D341Med (cell line): ENCODE measurements at places on chromosomes 12 and 14.

GRCh38 chr12:13307143-13307816 is 110.8 kb downstream of the EMP1 start:
- DNase-seq, result no peak

- no peak for DNase-seq
Measured at GRCh38 chr12:115749071-115749841, 528.2 kb downstream of the MED13L start.

- no peak for DNase-seq
Measured at GRCh38 chr12:107207931-107208525, 114.7 kb upstream of the CRY1 start.

GRCh38 chr12:117863002-117863709 is 105.6 kb downstream of the KSR2 start:
- no peak for DNase-seq

DNA sequence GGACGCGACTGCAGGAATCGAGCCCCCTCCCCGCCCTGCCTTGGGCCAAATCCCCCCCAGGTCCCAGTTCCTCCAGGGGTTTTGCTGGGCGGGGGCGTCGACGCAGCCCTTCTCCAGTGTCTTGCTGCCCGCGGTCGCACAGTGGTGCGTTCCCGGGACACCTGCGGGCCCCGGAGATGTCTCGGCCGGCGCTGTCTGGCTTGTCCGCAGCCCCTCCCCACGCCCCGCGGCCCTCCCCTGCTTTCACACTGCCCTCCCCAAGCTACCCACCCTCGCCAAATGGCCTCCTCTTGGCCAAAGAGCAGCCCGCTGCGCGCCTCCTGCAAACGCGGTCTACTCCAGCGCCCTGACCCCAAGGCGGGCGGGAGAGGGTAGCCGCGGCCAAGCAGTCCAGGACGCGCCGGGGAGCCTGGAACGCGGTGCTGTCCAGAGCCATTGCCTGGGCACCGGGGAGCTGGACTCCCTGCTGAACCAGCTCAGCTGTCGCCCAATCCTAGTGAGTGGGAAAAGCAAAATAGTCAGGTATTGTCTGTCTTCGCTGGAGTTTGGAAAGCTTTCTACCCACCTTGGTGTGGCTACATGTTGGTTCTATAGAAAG is 122.0 kb downstream of the AACS start:
- no peak for DNase-seq

GRCh38 chr12:95834572-95834971 is 24.2 kb upstream of the SNRPF start:
- no peak for DNase-seq

DNA sequence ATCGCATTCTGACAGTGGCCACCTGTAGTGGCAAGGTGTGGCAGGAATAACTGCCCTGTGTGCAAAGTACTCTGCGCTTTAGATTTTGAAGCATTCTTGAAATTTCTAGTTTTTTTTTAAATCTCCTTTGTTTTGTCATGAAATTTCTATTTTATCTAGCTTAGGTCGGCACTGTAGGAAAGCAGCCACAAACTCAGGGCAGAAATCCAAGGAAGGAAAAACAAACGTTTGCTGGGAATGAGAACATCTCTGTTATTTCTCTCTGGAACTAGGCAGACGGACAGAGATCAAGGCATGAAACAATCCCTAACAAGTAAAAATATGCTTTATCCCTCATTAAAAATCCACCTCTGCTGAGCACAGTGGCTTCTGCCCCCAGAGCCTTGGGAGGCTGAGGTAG is 1.3 kb upstream of the NR2C1 start:
- no peak for DNase-seq

DNA sequence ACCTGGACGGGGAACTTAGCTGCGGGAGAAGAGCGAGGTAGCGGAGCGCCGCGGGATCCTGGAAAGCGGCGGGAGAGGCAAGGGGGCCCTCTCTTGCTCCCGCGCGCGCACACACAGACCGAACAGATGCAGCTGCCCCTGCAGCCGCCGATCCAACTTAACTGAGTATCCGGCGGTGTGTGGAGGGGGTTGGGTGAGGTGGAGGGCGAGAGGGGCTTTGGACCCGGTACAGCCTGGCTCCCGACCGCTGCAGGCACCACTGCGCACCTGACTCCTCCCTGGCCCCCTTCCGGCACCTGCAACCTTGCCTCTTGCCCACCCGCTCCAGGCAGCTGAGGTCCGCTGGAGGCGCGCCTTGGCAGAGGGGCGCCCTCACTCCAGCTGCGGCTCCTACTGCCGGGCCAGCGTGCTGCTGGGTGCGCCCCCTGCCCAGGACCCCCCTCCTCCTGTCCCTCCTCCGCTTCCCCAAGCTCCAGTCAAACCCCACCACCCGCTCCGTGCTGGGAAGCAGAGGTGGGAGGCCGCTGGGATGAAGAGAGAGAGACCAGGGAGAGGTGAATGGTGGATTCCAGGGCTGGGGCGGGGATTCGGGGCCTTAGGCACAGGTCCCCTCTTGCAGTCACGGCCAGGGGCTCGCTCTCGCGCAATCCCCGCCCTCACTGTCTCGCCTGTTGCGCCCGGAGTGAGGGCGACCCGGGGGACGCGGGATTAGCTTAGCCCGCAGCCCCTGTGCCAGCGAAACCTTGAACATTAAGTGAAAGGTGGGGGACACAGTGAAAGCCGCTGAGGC is 2.6 kb downstream of the DIO3 start:
- no peak for DNase-seq

DNA sequence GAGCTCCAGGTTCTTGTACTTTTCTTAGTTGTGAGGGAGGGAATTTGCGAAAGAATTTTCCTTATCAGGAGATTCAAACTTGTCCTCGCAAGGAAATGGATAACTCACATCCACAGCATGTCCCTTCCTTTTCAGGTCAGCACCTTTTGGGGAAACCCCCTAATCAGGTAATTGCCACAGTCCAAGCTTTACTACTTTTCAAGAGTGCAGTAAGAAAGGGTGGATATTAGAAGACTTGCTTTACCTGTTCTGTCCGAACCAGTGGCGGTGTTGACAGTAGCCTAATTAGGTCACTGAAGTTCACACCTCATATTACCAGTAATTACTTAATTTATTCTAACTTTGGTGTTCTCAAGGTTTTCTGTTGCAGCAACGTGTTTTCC is 6.7 kb upstream of the C12orf50 start:
- no peak for DNase-seq

- no peak for DNase-seq
Measured at GRCh38 chr12:27300226-27300625, 32.4 kb upstream of the BMAL2 start.

DNA sequence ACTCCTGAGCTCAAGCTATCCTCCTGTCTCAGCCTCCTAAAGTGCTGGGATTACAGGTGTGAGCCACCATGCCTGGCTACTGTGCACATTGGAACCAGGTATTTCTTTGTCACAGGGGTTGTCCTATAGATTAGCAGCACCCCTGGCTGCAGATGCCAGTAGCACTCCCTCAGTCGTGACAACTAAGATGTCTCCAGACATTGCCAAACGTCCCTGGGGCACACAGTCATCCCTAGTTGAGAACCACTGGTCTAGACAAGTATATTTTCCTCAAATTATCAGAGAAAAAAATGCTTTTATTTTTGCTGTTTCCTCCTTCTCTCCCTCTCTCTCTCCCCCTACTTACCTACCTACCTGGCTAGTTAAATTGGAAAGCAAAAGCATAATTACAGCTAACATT is 17.9 kb upstream of the P2RX7 start:
- DNase-seq, result no peak

GRCh38 chr12:129776977-129777667 is 126.7 kb downstream of the TMEM132D start:
- DNase-seq, result no peak

GRCh38 chr12:108641446-108642268 is 8.0 kb upstream of the SELPLG start:
- DNase-seq, result no peak

DNA sequence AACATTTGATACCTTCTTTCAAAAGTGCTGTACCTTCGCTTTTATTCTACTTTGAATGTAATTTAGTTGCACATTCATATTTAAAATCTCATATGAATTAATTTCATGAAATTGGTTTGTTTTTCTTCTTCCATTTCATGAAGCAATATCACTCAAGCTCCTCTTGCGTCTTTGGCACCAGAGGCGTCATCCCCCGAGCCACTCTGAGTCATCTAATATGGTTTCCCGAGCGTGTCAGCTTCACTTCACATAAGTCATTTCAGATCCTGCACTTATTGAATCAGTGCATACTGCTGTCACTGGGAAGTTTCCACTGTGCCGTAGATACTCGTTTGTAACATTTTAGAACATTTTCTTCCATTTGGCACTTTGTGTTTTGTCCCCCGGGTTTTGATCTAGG is 105.6 kb downstream of the SLC25A47 start:
- no peak for DNase-seq

- DNase-seq, result no peak
Measured at GRCh38 chr12:22340143-22340542, 5.6 kb upstream of the ST8SIA1 start.

- DNase-seq, result no peak
Measured at GRCh38 chr14:71733210-71733883, 198.9 kb upstream of the RGS6 start.

DNA sequence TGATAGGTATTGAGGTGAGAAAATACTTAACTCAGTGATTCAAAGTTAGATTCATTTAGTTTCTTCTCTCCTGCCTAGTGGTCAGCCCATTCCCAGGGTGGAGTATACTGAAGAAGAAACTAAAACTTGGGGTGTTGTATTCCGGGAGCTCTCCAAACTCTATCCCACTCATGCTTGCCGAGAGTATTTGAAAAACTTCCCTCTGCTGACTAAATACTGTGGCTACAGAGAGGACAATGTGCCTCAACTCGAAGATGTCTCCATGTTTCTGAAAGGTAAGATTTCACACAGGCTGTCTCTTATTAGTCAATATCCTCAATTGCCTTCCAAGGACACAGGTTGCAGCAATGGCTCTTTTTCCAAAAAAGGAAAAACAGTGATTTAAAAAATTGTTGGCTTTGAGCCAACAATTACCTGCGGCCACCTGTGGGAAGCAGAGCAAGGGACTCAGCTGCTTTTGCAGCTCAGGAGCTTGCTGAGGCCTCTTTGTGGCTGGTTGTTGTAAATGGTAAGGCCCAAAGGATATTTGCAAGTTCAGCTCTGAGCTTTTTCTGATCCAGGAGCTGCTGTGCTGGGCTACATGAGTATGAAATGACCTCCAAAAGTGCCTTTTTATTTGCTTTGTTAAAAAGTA is 33.9 kb downstream of the TPH2 start:
- no peak for DNase-seq

GRCh38 chr14:101917413-101918017 is 46.9 kb upstream of the DYNC1H1 start:
- no peak for DNase-seq
